AG09309 (cell line): ENCODE measurements at places on chromosomes 2 and 18.

DNA sequence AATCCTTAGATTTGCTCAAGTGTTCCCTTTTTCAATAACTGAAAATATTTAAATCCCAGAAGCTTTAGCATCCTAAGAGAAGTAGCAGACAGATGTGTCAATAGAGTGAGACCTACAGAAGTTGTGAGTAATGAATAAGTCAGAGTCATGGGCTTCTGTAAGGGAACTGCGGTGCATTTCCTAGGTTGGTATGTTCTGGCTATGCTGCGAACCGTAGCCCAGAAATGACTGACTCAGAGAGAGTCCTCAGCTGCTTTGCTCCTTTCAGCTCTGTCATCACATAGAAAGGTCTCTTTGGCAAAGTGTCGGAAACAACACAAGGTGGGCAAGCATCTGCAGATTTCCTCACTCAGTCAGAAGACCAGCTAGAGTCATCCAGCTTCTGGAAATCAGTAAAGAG, 297.1 kb downstream of the ARHGAP15 start:
- peak; percentile 49 for DNase-seq

- no peak for DNase-seq
These were observed 5.5 kb upstream of the NPAS2 start for GRCh38 chr2:100814453-100814852.

DNA sequence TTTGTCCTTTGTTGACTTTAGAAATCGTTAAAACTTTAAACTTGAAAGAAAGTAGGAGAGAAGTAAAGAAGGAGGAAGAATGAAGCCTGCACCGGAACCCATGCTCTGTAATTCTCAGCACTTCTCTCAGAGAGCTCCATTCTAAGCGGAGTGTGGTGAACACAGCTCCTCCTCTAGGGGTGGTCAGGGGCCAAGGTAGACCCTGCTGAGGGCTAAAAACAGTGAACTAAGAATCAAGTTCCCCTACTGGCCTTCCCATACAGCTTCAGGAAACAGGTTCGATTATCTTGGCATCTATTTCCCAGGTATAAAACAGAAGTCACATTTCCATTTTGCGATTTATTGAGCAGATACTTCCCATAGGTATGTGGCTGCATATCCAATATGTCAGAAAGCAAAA, 92.7 kb upstream of the ASAP2 start:
- DNase-seq = no peak

- no peak for DNase-seq
These were observed 11.7 kb downstream of the ANO7 start for GRCh38 chr2:241199897-241200821.

DNA sequence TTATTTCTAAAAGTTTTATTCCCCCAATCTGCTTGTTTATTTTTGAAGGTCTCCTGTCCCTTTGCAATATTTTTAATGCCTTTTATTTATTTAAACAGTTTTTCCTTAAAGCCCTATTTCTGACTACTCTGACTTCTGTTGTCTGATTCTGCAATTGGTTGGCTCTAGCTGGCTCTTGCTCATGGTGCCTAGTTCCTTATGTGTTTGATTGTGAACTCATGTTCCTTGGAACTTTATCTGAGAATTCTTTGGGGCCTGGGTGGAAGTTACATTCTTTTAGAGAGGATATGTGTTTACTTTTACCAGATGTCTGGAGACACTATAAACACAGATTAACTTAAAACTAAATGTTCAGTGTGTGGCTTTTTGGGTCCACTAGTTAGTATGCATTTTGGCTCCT, 175.9 kb downstream of the DYSF start:
- DNase-seq = no peak

- DNase-seq = no peak
These were observed 567.2 kb downstream of the TMX3 start for GRCh38 chr18:68147728-68148127.

DNA sequence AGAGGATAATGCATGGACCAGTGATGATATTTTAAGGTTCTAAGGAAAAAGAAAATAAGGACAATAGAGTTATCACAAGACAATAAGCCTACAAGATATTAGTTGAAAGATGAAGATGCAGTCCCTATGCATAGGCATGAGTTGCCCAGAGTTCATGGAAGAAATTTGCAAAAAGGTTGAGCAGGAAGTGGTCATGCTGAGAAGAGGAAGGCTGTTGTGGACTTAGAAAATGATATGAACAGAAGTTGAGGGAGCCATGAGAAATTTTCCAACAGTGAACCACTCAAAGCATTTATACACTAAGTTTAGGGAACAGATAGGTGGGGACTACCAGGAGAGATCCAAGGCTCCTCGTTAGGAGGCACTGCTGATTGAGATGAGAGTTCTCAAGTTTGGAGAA, 3.5 kb downstream of the OSBPL6 start:
- no peak for DNase-seq

GRCh38 chr2:100289020-100289419, 33.3 kb downstream of the LONRF2 start:
- no peak for DNase-seq

GRCh38 chr2:233082222-233082930, 22.2 kb downstream of the INPP5D start:
- no peak for DNase-seq

DNA sequence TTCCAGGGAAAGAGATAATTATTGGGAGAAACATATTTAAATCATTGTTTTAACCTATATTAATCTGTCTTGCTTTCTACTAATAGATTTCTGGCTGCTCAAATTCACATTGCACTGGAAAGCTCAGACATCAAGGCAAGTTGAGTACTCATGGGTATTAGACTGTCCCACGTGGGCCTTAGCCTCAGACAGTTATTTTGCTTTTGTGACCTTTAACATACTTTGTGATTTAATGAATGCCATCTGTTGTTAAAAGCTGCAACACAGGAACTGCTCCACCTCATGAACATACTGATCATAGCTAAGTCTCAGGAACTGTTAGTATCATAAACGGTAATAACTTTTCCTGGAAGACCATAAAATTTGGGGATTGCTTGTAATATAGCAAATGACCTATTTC, 2.7 kb upstream of the LCT start:
- peak; percentile 90 for DNase-seq

DNA sequence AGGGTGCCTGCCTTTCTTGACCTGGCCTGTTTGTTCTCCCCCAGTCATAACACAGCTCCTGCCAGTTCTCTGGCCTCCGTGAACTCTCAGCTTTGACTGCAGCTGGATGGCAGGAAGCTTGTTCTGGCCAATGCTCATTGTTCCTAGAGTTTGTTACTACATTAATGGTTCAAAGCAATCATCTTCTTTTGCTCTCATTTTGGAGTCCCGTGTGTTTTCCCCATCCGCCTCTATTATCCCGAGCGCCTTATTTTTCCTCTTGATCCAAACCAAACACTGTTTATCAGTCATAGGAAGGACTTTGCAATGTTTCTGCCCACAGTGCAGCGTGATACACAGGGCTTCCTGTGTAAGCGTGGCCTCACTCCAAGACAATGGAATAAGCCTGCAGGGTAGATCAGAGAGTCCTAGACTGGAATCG, 184.3 kb upstream of the APCDD1 start:
- no peak for DNase-seq

DNA sequence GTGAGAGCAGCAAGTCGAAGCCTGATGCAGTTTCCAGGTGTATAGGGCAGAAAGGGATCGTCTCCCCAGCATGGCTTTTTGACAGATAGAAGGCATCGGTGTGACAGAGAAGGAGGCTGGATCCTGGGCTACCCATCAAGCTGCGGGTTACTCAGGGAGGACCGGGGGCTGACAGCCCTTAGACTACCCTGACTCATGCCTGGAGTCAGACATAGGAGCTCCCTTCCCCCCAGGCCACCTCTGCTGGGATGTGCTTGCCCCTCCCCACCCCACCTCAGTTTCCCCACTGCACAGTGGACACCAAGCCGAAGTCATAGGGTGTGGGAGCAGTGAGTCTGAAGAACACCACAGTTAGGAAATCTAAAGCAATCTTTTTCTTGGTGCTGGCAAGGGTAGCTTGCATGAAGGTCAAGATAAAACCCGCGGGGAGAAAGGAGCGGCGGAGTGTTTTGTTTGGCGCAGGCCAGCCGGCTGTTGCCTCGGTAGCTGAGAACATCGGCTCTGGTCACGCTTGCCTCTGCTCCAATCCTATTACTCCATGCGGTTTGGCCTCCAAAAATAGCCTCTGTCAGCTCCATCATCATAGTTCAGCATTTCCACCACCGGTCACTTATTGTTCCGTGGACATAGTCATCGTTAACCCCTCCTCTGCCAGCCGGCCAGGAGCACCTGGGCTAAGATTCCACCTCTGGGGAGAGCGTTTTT, 169.2 kb upstream of the GLI2 start:
- peak; percentile 63 for DNase-seq

- no peak for DNase-seq
These were observed 48.9 kb upstream of the NABP1 start for GRCh38 chr2:191629001-191629453.

GRCh38 chr18:47752796-47753645, 177.4 kb downstream of the SMAD2 start:
- no peak for DNase-seq

DNA sequence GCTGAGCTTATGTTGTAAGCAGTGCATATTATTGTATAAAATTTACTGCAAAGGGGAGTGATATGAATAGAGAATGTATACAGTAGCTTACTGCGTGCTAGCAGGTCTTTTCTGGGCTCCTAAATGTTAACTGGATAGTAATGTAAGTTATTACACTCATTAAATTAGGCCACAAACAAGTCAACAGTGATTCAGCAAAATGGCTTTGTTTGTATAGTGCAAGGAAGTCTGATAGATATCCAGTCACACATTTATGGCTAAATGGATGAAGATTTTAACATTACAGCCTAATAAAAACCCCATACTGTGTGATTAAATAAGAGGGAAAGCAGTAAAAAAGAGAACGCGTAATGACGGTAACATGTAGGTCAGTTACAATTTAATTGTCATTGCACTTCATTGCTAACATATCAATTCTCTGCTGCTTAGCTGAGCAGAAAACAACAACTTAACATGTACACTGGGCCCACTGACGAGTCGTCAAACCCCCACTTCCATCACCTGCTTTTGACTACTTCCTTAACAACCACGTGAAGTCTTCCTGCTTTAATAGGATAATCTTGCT, 665.0 kb upstream of the FANCL start:
- no peak for DNase-seq

DNA sequence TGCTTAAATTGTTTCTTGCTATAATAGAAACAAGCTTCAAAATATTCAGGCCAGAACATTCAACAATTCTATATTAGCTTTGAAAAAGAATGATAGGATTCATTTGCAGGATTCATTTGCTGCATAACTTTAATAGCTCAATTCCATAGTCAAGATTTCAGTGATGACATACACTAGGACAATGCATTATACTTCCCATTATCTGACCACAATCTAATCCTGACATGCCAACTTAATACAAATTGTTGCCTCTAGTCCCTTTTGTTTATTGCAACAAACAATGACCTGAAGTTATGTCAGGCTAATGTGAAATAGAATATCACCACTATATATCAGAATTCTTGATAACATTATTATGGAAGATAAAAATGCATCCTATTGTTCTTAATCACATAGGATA, 169.4 kb downstream of the DNAH7 start:
- DNase-seq = peak; percentile 10

DNA sequence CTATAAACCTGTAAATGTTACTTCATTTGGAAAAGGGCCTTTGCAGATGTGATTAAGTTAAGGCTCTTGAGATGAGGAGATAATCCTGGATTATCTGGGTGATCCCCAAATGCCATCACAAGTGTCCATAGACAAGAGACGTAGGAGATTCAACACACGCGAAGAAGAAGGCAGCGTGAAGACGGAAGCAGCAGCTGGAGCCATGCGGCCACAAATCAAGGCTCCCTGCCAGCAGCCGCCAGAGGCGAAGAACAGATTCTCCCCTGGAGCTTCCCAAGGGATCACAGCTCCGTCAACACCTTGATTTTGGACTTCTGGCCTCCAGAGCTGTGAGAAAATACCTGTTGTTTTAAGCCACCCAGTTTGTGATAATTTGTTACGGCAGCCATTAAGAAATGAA, 11.0 kb upstream of the VAPA start:
- DNase-seq = no peak

- no peak for DNase-seq
These were observed 34.2 kb upstream of the BAZ2B start for GRCh38 chr2:159650574-159650973.

DNA sequence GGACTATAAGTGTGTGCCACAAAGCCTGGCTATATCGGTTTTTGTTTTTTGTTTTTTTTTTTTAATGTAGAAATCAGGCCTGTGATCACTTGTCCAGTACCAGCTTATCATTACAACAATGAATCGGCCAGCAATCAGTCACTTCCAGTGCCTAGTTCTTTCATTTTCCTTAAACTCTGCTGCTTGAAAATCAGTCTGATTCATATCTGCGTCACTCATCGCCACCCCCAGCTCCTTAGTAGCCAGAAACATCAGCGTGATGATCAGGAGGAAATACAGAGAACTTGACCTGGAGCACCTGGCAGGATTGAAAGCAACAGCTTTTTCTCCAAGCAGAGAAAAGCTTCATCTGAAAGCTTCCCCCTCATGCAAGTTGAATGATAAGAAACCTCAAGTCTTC, 75.4 kb downstream of the SPTBN1 start:
- no peak for DNase-seq

- DNase-seq = no peak
These were observed 27.5 kb upstream of the FOSL2 start for GRCh38 chr2:28365158-28365557.

- DNase-seq = no peak
These were observed 283.1 kb downstream of the CPS1 start for GRCh38 chr2:210839450-210839849.

DNA sequence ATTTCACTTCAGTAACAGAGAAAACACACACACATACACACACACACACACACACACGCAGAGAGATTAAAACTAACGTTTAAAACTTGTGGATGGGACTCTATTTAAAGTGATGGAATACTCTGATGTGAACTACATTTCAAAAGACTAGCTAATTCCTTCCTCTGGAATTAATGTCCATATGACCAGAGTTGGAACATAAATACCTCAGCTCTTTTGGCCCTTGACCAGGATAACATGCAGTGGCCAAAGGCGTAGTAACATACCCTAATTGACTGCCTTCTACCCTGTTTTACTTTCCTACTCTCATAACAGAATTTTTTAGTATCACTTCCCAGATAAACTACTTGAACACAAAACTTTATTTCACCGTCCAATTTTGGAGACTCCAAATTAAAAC, 671.3 kb upstream of the CHAC2 start:
- DNase-seq = no peak
